ENCODE measurements at places on chromosomes 1 and 21. TPM values are rescaled to one million over a fixed set of nuclear protein-coding genes. Genes with fewer than 3 reads are reported as not detected.

KRTAP22-2 gene
- total RNA-seq = not detected

DNA sequence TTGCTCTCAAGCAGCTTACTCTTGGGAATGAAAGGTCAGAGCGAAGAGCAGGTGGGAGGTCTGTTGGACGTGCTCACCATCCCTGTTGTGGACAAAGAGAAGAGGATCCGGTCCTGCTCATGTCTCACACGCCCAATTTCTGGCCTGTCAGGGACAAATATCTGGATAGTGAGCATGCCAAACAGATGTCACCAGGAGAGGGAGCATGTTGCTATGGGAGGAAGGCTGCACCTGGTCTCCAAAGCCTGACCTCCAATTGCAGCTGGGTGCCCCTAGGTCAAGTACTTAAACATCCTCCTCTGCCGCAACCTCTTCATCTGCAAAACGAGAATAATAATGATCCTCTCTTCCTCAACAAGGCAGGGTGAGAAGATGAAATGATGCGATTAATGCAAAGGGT is 53.4 kb downstream of the DMRTA2 start:
- DNase-seq = no peak

DNA sequence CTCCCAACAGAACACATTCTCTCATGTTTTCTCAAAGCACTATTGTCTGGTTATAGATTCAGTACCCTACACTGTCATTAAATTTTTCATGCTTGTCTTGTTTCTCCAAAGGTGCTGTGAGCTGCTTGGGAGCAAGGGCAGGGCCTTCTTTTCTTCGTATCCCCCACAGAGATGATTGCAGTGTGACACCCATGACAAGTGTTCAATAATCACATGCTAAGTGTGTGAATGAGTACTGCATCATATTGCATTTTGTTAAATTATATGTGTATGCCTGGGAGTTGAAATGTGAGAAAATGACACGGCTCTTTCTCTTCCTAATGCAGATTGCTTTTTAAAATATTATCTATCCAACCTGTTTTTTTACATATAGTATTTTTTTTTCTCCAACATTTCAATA is 57.3 kb upstream of the MAGI3 start:
- DNase-seq = no peak

CHI3L2 gene
- total RNA-seq = not detected

GRCh38 chr1:212700223-212700891 is 717 bp upstream of the BATF3 start:
- peak; percentile 11 for DNase-seq

CACNA1S gene
- not detected for total RNA-seq

THBS3 gene
- total RNA-seq = 32.8 TPM

LY9 gene
- not detected for total RNA-seq

- no peak for DNase-seq
These were observed 28.3 kb downstream of the THAP3 start for GRCh38 chr1:6652986-6653385.

DNA sequence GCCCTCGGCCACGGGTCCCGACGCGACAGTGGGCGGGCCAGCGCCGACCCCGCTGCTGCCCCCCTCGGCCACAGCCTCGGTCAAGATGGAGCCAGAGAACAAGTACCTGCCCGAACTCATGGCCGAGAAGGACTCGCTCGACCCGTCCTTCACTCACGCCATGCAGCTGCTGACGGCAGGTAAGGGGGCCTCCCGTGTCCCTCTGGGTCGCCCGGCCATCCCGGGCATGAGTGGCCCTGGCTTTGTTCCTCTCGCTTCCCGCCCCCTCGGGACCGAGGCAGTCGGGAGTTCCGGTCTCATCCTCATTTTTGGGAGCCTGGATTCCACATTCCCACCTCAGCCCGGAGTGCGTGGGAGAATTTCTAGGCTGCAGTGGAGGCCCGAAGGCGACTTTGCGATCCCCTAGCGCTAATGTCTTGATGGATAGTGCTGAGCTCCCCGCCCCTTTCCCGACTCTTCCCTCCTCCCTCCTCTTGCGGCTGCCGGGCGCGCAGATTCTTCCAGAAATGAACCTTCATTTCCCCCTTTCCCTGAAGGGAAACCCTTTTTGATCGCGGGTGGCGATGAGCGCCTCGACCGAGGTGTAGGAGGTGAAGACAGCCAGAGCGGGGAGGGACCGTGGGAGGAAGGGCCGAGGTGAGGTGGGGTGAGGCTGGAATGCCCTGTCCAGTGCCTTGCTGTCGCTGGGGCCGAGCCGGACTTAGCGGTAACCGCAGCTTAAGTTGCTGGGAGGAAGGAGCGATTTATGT is 705 bp downstream of the KHDRBS1 start:
- DNase-seq = peak; percentile 56

DNA sequence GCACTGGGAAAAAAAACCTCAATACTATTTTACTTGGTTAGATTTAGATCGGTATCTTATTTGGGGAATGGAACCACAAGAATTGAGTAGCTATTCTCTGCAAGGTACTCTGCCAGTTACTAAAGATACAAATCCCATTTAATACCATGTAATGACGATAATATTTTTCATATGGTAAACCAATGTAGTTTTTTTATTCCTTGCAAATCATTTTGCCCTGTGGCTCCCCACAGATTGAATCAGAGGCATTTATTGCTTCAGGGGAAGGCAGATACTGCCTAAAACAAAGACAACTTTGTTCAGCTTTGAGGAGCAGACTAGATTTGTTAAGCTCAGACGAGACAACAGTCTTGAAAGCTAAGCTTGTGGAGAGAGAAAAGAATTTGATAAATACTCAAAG is 226.7 kb upstream of the RUNX1 start:
- DNase-seq = no peak

SFN gene
- total RNA-seq = 0.32 TPM

DNA sequence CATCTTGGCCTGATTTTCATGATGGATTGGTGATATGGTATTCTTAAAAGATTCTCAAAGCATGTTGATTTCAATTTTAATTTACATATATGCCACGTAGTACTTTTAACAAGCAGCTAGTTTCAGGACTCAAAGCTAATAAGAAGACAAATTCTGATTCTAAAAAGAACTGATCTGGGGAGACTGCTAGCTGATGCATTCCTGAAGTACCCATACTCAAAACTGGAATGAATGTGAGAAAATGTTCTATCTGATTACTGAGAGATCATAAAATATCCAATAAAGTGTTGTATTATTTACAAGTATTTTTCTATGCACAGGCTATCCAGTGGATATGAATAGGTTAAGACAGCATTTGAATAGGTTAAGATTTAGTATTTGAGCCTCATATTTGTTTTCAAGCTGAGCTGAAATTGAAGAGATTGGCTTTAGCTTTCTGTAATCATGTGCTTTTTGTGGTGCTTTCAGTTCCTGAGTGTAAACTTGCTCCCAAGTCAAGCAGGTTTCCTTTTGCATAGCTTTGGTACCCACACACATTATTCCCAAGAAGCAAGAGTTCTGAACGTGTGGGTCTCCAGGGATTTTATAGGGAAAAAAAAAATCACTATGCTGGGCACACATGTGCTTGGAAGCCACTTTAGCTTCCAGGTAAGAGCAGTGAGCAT is 114.1 kb downstream of the VPS13D start:
- DNase-seq = no peak

GRCh38 chr1:206682111-206682510 is 2.6 kb upstream of the MAPKAPK2 start:
- peak; percentile 45 for DNase-seq

DNA sequence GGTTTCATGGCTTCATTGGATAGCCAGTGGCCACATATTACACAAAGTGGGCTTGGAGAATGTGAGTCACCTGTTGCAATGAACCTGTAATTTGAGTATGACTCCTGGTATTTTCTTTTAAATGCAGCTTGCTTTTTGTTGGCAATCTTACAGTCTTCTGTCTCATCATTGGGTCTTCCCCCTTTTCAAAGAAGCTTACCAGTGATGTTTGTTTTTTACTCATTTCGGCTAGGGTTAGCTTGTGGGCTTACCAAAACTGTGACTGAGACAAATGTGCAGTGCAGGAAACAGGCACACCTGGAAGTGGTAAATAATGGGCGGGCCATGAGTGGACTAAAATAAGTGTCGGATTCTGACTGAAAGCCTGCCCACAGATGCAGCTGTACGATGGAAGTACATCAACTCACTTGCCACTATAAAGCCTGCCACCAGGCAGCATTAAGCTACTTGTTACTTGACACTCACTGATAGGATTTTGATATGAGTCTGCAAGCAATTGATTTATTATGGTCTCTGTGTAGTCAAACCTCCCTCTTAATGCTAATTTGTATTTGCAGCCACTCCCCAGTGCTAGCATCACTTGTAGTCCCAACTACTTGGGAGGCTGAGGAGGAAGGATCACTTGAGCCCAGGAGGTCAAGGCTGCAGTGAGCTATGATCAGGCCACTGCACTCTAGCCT is 4.2 kb downstream of the HHAT start:
- no peak for DNase-seq

SLC6A17 gene
- total RNA-seq = under 0.01 TPM

PGLYRP3 gene
- total RNA-seq = not detected

DNA sequence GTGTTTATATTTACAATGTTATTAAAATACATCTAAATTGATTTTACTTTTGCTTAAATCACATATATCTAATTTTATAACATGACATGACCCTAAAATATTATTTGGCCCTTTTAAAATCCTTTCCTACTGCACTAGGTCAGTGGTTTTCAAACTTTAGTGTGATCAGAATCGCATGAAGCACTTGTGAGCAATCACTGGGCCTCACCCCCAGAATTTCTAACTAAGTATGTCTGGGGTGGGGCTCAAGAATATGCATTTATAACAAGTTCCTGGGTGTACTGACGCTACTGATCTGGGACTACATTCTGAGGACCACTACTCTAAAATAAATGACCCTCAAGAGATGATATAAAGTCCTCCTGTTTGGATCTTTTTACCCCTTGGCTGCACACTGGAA is 8.8 kb downstream of the COL24A1 start:
- no peak for DNase-seq

DNA sequence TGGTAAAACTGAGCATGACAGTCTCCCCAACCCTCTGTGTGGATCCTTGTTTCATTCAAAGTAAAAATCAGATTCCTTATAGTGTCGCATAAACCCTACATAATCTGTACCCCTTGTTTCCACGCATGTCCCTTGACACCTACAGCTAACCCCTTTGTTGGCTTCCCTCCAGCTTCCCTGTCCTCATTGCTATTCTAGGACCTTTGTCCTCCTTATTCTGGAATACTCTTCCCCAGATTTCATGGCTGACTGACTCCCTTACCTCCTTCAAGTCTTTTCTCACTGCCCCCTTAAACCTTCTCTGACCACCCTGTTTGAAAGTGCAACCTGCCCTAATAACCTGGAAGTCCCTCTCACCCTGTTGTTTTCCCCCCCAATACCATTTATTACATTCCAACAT is 4.0 kb downstream of the RNF11 start:
- DNase-seq = no peak

GTF2B gene
- 43.2 TPM for total RNA-seq

DNA sequence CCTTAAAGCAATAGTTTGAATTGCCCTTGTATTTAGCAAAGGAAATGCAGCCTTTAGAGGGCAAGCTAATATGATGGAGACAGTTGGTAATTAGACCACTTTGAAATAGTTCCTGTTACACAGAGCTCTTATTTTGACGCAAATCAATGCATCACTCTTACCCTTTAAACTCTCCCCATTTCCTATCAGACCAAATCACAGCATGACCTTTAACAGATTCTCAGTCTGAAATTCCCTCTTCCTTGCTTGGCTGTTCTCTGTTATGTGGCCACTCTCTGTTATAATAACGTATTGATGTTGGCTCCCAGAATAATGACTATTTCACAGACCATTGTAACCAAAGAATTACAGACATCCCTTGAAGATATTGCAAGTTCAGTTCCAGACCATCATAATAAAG is 66.9 kb upstream of the NGF start:
- no peak for DNase-seq

LCE1B gene
- total RNA-seq = not detected

PLPPR4 gene
- total RNA-seq = 4.8 TPM

- no peak for DNase-seq
These were observed 8.5 kb upstream of the GNB1 start for GRCh38 chr1:1899266-1899966.

DNA sequence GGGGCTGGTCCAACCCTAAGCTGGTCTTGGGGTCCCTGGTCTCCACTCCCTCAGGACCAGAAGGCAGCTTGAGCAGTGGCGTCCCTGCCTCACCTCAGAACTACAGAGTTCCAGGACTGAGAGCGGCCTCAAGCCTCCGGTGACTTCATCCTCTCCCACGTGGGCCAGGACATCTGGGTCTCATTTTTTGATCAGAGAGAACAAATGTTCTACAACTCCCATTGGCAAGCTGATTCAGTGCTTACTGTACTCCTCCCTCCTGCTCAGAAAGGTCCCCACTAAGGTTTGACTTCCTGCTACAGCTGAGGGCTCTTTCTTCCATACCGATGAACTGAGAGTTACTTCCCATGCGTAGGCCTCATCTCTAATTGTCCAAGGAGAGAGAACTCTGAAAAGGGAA is 78.5 kb downstream of the PLXNA2 start:
- DNase-seq = no peak

SMPDL3B gene
- not detected for total RNA-seq

DNA sequence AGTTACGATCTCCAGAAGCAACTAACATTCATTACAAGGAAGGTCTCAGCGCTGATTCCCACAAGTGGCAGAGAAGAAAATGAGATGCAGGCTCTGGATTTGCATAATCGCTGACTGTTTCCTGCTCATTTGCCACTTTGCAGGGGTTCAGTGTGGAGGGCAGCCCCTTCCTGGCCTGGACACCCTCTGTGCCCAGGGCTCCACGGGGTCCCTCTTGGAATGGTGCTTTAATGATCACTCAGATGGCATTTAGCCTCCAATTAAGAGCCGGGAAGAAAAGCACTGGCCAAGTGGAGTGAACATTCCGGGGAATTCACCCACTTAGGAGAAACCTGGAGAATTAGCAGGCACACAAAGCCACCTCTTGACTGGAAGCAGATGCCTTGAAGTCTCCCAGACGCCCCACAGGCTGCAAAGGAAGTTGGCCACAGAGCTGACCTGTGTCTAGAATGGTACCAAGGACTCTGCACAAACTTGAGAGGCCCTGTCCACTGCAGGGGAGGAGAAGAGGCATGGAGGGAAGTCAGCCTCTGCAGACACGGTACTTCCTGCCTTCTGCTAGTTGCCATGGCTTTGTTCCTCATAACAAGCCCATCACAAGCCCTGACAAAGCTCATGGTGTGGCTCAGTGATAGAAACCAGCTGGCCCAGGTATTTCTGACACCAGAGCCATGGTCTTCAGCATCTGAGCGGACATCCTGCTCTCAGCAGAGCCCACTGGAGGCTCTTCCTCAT is 157.2 kb downstream of the KAZN start:
- no peak for DNase-seq

LRP8 gene
- 27.6 TPM for total RNA-seq

LRRIQ3 gene
- 0.32 TPM for total RNA-seq

DNA sequence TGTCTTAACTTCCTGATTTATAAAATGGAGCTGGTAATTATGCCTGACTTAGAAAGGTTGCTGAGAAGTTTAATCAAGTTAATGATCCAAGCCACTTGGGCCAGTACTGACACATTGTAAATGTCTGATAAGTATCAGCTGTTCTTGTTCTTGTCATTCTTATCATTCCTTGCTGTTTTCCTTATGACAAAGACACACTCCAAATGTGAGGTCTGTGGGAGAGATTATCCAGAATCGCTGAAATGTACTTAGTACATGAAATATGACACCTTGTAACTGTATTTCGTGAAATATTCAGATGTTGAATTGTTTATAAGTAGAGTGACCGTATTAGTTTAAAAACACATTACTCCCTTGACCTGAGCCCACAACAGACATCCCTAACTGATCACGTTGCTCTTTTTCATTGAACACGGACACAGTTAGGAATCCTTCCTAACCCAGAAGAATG is 6.1 kb downstream of the AADACL4 start:
- DNase-seq = peak; percentile 93

Data from fibroblast of villous mesenchyme (primary cell).